ENCODE measurements at places on chromosomes 11 and 22.

DNA sequence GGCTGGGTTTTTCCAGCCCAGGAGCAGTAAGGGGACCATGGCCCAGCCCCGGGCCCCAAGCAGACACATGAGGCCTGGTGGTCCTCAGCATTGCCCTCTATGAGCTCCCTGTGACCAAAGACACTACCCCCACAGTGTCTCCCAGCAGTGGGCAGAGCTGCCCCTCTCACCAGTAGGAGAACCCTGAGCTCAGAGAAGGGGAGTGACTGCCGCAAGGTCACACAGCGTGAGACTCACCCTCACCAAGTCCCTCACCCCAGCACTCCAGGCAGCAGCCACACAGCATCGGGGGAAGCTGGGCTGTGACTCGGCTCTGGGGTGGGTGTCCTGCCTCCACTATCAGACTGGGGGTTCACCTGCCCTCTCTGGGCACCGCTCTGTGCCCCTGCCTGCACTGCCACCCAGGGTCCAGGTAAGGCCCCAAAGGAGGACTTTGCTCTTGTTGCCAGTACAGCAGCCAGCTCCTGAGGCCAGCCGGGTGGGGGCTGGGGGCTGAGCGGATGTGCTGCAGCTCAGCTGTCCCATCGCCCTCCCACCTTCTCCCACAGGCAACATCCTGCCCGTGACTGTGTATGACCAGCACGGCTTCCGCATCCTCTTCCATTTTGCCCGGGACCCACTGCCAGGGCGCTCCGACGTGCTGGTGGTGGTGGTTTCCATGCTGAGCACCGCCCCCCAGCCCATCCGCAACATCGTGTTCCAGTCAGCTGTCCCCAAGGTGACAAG, 7.9 kb upstream of the SH3BP1 start:
- DNase-seq: no peak

GRCh38 chr11:64241491-64242374, 838 bp downstream of the FKBP2 start:
- no peak for DNase-seq

DNA sequence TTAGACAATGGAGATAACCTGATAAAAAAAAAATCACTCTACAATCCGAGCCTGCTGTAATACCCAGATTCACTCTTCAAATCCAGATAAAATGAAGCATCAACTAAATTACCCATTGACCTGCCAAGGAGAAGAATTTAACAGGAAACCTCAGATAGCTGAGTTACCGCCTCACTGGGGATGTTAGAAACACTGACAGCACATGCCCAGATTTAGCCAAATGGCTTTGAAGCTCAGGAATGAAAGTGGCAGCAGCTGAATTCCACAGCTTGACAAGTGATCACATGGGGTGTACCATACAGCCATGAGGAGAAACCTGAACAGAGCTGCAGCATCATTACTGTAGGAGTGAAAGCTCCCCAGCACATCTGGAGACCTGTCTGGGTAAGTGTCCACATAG, 807.6 kb downstream of the DLG2 start:
- DNase-seq: no peak

GRCh38 chr11:125952559-125952958, 6.7 kb downstream of the VSIG10L2 start:
- no peak for DNase-seq

DNA sequence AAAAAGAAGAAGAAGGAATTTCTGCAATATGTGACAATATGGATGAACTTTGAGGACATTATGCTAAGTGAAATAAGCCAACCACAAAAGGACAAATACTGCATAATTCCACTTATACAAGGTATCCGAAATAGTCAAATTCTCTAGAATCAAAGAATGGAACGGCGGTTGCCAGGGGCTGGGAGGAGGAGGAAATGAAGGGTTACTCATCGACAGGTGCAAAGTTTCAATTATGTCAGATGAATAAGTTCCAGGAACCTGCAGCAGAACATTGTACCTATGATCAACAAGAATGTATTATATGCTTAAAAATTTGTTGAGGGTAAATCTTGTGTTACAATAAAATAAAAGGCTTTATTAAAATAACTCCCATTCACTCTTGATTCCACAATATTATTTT, 49.0 kb downstream of the SC5D start:
- no peak for DNase-seq

DNA sequence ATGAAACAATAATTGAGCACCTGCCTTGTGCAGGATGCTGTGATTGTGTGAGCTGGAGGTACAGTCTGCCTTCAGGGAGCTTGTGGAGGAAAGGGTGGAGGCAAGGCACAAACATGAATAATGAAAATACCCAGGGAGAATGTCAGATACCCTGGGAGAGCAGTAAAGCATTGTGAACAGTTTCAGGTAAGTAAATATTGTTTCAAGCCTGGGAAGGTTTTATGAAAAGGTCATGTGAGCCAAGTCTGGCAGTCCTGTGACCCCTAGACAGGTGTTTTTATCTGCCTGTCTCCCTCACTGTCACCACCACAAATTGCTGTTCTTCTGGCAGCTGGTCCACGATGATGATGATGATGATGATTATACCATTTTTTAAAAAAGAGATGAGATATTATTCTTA, 32.0 kb downstream of the SPECC1L start:
- no peak for DNase-seq

DNA sequence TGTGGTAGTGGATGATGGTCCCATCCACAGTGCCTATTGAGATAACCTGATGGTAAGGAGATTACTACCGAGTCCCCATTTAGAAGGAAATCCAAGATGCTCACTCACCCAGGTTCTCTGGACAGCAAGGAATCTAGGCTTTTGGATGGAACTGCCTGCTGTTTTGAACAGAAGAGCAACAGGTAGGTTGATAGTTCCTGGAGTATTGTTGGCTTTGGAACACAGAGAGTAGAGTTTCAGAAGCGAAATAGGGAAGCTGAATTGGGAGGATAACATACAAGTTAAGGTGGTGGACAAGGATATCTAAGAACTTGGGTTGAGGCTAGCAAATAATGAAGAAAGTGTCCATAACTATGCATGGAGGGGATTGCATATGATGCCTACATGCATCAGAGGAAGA, 27.6 kb downstream of the SLC22A6 start:
- DNase-seq: no peak

DNA sequence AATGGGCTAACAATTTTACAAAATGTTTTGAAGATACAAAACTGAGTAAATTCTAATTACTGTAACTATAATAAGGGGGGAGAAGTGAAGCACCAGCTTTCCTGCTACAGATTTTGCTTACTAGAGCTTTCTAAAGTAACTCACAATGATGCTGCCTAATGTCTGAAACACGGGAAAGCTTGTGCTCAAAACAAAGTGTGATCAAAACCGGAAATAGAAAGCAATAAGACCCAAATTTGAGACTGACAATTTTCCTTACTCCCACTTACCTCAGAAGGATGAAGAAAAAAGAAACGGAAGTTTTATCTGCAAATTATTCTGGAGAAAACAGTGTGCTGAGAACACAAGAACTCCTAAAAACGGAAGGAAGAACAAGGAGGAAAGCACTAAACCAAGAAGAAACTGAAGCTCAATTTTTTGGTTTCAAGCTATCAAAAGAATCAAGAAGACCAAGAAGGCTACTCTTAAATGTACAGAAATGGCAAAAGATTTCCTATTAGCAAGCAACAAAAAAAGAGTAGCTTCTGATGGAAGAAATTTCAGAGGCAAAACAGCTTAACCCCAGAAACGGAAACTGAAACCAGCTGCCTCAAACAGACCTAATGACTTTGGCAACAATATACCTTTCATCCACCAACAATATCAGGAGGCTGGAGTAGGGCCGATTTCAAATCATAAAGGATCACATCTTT, 33.4 kb downstream of the AMBRA1 start:
- DNase-seq: no peak

- DNase-seq: no peak
These were observed 53.2 kb upstream of the NECTIN1 start for GRCh38 chr11:119782006-119782738.

GRCh38 chr11:132238331-132238866, 868.0 kb downstream of the NTM start:
- no peak for DNase-seq

GRCh38 chr22:49457946-49458707, 369.5 kb downstream of the BRD1 start:
- DNase-seq: no peak

DNA sequence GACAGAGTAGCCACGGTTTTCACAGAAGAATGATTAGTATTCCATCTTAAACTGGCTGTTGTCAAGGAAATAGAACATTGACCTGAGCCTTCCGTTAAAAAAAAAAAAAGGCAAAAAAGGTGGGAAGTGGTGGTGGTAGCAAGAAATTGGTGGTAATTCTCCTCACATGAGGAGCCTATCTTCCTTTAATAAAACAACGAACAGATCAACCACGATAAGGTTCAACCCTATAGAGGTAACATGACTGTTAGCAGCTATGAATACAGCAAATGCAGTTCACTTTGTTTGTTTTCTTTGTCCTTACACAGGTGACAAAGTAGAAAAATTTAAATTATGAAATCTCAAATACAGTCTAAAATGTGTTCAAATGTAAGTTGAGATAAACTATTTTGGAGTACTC, 181.6 kb downstream of the TTC28 start:
- no peak for DNase-seq

GRCh38 chr22:47270463-47271135, 508.1 kb downstream of the TBC1D22A start:
- DNase-seq: no peak

GRCh38 chr11:35089666-35090065, 49.3 kb upstream of the CD44 start:
- DNase-seq: no peak

DNA sequence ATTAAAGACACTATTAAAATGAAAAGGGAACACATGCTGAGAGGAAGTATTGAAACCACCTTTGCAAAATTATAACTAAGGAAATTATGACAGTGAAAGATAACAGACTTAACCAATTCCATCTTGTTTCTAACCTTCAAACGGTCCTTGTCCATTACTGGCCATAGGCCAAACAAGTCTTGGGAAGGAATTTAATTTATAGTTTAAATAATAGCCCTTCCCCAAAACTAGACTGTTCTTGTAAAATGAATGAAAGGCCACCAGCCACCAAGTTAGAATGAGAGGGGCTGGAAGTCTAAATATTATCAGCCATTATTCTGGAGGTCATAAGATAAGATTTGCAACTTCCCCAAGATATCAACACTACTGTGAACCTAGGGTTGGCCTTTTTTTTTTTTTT, 1.8 kb upstream of the TALDO1 start:
- DNase-seq: no peak

DNA sequence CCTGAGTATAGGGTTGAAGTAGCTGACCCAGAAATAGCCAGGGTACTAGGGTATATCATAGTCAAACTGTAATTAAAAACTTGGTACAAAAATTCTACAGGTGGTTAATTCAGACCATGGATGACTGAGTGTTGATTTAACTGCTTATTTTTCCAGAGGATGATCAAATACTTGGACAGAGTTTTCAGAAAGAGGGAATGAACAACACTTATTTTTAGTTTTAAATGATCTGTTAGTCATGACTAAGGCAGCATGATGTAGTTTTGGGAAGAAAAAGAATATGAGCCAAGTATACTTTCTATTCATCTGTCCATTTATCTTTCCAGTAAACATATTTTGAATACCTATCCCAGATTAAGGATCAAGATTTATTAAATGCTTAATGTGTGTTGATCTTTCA, 19.8 kb upstream of the CCDC89 start:
- DNase-seq: no peak

GRCh38 chr11:133901999-133902398, 54.8 kb downstream of the IGSF9B start:
- DNase-seq: no peak

DNA sequence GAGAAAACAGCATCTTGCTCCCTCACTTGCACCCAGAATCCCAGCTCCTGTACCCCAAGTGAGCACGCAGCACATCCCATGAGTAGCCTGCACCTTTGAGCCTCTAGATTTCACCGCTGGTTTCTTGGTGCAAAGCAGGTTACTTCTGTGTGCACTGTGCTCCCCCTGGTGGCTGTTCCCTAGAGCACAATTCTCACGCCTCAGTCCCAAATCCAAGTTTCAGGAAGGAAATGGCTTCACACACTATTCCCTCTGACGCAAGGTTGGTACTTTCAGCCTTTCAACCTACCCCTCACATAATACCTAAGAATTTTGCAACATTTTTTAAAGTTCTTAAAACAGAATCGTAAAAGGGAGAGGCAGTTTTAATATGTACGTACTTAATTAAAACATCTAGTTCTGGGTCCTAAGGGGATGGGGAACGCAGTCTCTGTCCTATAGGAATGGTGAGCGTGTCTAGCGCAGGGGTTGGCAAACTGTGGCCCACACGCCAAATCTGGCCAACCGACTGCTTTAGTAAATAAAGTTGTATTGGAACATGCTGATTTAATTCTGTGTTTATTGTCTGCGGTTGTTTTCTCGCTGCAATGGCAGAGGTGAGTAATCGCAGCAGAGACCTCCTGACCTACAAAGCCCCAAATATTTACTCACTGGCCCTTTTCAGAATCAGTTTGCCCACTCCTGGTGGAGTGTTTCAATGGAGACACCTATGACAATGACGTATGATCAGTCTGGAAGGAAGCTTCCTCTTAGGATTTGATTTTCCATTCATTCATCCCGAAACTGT, 27.5 kb downstream of the DHCR7 start:
- DNase-seq: no peak

- no peak for DNase-seq
These were observed 139.5 kb upstream of the CADM1 start for GRCh38 chr11:115643549-115644270.

DNA sequence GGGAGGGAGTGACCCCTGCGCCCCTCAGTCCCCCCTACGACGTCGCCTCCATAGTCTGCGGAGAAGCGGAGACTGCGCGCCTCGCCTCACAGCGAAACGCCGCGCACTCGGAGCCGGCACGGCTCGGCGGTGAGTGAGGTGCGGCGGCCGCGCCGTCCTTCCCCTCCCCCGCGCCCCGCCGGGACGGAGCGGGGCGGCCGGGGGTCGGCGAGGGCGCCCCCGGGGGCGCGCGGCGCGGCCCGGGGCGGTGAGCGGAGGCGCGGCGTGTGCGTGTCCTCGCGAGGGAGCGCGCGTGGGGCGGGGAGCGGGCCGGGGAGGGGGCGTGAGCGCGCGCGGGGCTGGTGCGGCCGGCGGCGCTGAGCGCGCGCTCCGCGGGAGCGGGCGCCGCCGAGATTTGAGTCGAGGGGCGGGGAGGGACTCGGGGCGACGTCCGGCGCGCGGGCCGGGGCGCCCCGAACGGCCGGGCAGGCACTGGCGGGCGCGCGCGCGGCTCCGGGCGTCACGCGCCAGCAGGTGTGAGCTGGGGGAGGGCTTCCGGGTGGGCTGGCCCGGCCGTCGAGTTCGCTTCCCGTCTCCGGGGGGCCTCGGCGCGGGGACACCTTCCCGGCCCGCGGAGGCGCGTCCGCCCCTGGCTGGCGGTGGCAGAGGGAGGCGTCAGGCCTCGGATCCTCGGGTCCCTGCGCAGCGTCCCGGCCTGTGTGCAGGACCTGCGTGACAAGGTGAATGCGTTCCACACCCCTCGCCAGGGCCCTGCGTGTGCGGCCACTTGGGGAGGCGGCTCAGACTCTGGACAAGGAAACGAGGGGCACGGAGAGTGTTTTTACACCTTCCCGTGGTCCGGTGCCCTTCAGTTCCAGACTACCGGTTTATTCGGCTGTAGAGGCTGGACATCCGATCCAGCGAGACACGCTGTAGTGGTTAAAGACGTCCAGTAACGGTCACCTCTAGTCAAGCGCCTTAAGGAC, 50.4 kb downstream of the FAM83F start:
- DNase-seq: peak; percentile 19
